ENCODE measurements at places on chromosomes 5 and 9.

DNA sequence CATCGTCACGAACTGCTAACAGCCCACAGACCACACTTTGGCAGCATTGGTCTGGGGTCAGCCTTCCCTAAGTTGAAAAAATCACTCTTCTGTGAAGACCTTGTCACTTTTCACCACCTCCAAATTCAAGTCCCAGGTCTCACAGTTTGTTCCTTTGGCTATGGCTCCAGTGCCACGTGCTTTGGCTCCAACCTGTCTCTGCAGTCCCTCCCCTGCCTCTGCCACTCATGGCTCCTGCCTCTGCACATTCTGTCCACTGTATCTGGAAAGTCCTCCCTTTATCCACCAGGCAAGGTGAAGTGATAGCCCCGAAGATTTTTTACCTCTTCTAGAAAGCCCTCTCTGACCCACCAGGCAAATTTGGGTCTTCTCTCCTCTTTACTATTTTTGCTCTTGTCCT lies 5.3 kb downstream of the CKMT2 start:
- DNase-seq, result no peak

GRCh38 chr9:79928661-79929223 lies 357.0 kb downstream of the TLE4 start:
- DNase-seq, result no peak

DNA sequence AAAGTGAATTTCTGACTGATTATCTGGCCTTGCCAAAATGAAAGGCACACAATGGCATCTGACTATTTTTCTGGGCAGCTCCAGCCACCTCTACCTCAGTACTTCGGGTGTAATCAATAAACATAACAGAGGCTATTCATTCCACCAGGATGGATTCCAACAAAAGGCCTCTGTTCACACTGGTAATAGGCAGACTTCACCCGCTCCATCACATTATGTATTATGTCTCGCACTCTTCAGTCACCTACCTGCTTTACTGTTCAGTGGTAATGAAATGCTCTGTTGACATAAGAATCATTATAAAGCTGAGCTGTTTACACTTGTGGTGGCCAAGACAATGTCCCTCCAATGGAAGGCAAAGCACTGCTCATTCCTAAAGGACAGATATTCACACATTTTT lies 1333.7 kb upstream of the WWC1 start:
- no peak for DNase-seq

DNA sequence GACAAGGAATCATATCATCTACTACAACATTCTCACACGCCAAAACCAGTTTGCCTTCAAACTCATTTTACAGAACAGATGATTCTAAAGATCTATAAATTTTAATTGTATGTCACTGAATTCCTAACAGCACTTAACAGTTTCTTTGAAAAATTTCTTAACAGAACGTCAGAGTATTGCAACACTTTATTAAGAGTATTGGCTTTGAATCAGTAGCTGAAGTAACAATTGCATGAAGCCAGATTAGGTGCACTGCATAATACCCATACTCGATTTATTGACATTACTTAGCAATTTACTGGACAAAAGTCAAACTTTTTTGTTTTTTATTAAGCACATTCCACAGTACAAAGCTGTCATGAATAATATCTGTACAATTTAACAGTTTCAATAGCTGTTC lies 75.8 kb downstream of the SMIM23 start:
- DNase-seq, result no peak

DNA sequence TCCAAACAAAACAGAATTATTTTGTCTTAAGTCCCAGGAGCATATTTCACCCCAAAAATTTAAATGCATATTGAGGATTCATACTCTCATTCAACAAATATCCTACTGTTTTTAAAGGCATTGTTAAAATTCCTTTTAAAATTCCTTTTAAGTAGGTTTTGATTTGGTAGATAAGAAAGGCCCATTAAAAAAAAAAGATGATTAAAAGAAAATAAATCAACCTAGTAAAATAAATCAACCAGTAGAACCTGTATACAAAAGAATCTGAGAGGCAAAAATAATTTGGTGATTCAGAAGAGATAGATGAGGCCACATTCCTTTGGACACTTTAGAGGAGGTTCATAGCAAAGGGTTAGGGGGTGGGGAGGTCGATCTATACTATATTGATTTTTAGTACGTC lies 585.3 kb upstream of the TLE4 start:
- no peak for DNase-seq

DNA sequence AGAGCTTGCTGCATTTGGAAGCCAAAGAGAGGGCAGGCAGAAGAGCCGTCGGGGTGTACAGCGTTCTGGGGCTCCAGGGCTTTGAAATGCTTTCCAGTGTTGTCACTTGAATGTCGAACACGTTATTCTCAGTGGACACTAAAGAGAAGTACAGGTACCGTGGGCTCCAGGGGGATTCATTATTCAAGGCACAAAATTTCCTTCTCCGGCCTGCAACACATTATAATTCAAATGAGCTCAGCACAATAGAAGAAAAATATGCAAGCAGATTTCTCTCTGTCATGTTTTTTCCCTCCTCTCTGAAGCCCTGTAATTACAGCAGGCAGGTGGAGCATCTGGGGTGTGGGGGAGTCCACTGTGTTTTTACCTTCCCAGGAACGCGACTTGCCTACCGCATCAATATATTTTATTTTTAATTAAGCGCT lies 293.1 kb downstream of the ZSWIM6 start:
- no peak for DNase-seq

DNA sequence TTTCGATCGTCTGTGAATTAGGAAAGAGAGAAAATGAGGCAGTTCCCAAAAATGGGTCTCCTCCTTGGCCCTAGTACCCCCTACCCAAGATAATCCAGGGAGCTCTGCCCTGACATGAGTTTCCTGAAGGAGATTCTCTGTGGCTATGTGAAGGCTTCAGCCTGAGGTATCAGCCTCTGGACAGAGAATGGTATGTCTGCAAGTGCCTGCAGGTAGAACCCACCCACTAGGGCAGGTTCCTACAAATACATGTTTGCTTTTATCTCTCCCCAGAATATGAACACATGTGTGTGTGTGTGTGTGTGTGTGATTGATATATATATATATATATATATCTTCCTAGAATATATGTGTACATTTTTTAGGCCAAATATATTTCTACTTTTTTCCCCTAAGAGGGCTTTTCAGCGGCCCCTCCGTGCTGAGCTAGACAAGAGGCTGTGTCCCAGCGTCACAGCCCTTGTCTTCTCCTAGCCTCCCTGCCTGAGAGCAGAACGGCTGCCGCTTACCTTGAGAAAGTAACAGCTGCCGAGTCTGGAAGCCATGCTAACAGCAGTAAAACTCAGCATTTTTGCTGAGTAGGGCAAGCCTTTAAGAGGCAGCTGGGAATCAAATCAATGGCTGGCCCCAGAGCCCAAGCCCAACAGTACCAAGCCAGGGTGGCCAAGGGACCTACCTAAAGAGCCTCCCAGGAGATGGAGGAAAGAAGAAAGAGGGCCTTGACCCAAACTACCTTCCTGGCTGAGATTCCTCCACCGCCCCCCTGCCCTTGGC lies 2.1 kb downstream of the BRINP1 start:
- DNase-seq, result no peak

GRCh38 chr5:94086194-94086593 lies 344.8 kb upstream of the POU5F2 start:
- DNase-seq, result no peak

- peak; percentile 39 for DNase-seq
Measured at GRCh38 chr9:78035383-78035993, 3.9 kb upstream of the GNAQ start.

GRCh38 chr9:76985581-76985980 lies 33.9 kb upstream of the FOXB2 start:
- DNase-seq, result no peak

- DNase-seq, result no peak
Measured at GRCh38 chr5:66596636-66597182, 516 bp downstream of the MAST4 start.

DNA sequence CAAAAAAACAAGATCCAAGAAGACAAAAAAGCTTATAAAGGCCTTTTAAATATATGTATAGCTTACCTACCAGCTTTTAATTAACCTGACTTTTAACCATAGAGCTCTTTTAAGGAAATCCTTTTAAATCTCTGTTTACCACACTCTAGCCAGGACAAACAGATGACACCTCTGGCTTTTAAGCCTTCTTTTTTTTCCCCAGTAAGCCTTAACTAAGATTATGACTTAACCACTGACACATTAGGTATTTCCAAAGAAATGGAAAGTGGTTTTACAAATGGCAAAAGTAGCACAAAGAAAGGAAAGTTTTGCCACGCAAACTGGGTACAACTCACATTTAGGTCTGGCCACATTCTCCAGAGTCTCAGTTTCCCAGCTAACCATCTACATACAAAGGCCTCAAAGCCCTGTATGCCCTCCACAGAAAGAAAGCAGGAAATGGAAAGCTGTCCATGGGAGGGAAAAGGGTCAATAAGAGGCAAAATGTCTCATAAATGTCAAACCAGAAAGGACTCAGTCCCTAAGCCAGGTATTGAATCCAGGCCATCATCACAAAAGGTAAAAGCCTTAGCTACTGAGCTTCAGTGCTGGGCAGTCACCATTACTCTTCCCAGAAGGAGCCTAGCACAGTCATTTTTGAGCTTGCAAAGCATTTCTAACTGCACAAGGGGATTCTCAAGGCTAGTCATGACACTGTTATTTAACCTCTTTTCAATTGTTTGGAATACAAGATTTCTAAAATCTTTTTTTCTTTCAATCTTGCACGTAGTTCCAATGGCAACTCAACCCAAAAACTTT lies 19.7 kb downstream of the TMEM161B start:
- no peak for DNase-seq

- no peak for DNase-seq
Measured at GRCh38 chr9:71683598-71684235, 84.6 kb downstream of the CEMIP2 start.

GRCh38 chr9:22590336-22591033 lies 143.9 kb downstream of the DMRTA1 start:
- DNase-seq, result no peak
